ENCODE measurements at places on chromosomes 7 and 10.

DNA sequence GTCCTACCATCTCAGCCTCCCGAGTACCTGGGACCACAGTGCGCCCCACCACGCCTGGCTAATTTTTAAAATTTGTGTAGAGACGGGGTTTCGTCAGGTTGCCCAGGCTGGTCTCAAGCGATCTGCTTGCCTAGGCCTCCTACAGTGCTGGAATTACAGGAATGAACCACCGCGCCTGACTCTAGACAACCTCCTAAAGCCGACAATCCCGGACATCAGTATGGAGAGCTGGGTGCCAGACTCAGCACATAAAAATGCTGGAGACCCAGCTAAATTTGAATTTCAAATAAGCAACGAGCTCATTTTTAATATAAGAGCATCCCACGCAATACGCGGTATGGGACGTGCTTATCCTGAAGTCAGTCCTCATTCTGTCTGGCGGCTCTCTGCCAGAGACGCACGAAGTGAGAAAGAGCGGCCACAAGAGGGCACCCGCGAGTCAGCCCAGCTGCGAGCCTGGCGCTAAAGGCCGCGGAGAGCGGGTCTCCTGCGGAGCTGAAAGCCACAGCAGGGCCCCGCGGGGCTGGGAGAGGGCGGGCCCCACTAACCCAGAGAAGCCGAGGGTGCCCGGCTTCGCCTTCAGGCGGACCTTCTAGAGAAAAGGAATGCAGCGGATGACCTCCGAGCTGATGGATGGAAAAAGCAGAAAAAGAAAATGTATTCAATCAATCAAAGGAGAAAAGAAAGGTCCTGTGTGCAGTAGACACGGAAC lies 7.0 kb downstream of the CALY start:
- DNase-seq, result peak; percentile 76

DNA sequence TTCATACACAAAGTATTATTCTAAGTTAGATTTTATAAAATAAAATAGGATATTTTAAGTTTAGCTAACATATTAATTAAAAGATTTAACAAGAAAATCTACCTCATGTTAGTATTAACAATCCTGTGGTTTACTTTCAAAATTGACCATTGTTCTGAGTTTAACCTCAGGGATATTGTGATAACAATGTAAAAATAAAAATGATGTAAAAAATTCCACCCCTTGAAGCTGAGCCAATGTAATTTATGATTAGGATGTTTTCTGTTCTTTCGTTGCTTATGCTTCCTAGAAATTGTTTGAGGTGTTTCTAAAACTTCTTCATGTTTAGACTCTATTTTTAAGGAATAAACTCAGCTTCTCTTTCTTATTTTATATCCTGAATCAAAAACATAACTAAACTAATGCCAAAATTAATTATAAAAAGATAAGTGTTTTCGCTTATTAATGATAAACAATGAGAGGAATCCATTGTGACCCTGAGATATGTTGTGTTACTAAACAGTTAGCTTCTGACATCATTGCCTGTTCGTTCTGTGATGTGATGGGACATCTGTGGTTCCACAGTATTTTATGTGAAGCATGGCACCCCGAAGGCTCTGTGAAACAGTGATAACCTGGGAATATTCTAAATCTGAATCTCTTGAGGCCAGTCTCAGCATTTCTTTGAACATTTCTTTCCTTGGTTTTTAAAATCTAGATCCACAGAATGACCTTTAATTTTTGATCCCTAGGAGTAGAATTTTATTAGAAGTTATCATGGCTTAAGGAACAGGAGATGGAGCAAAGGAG lies 340.8 kb downstream of the ARL4A start:
- no peak for DNase-seq

- DNase-seq, result no peak
Measured at GRCh38 chr7:116492654-116493109, 6.9 kb upstream of the CAV2 start.

DNA sequence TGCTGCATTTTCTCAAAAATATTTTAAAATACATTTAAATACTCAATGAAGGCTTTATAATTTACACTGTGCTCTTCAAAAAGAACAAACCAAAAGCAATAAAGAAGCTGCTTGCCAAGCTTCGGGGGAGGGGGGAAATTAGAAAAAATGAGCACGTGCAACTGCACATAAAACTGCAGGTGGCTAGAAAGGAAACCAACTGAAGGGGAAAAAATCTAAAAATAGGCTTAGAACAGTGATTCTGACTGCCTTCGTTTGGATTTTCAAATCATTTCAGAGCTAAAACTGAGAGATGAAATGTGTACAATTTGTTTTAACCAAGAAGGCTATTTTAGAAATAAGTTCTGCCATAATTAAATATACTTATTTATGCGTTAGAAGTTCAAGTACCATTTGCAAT lies 61.4 kb downstream of the ABI1 start:
- no peak for DNase-seq

DNA sequence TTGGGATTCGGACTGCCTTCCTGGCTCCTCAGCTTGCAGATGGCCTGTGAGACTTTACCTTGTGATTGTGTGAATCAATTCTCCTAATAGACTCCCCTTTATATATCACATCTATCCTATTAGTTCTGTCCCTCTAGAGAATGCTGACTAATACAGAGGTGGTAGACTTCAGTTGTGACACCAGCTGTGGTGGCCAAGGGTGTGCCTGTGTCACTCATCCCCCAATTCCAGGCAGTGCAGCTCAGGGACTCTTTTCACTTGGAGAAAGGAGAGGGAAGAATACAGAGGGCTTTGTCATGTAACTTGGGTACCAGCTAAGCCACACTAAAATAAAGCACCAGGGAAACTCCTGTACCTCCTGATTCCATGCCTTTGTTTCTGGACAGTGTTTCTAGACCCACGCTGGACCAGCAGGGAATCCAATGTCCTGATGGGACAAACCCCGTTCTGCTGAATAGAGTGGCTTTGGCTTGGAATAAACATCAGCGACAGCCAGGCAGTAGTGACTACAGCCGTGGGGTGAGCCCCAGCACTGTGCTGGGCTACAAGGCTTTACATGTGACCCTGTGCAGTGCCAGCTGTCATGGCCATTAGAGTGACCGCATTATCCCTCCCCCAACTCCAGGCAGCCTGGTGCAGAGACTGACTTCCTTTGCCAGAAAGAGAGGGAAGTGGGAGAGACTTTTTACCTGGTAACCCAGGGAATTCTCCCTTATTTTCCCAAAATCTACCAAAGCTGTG lies 233.6 kb downstream of the ANK3 start:
- DNase-seq, result no peak

DNA sequence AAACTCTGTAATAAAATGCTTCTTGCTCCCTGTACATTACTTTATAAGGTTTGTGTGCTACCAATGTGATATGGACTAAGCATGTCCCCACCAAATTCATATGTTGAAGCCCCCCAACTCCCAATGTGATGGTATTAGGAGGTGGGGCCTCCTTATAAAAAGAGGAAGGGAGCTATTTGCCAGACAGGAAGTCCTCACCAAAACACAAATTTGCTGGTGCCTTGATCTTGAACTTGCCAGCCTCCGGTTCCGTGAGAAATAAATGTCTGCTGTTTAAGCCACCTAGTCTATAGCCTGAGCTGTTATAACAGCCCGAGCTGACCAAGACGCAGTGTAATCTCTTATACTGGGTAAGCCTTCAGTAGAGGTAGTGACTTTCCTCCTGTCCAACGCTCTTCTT lies 114.5 kb downstream of the INHBA start:
- no peak for DNase-seq

GRCh38 chr10:35417795-35418194 lies 81.5 kb downstream of the CCNY start:
- DNase-seq, result no peak
